Fibroblast of pulmonary artery (primary cell): ENCODE measurements at places on chromosomes 2 and 18.

DNA sequence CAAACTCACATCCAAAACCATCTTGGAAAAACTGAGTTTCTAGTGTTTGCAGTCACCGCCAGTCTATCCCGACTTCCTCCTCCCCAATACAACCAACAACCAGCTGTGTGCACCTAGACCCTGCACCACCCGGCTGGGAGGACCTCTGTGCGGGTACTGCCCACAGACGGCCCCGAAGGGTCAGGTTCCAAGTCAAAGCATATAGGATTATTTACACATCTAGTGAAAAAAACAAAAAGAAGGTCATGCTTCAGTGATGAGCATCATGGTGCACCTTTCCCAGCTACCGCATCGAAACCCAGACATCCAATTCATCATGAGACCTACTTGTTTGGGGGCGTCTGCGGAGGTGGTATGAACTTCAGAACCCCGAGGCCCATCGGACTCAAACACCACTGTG lies 124.8 kb downstream of the ZNF516 start:
- no peak for DNase-seq

GRCh38 chr2:145288650-145289496 lies 769.0 kb upstream of the ZEB2 start:
- no peak for DNase-seq

- no peak for DNase-seq
Measured at GRCh38 chr2:128439031-128439790, 120.5 kb upstream of the HS6ST1 start.

DNA sequence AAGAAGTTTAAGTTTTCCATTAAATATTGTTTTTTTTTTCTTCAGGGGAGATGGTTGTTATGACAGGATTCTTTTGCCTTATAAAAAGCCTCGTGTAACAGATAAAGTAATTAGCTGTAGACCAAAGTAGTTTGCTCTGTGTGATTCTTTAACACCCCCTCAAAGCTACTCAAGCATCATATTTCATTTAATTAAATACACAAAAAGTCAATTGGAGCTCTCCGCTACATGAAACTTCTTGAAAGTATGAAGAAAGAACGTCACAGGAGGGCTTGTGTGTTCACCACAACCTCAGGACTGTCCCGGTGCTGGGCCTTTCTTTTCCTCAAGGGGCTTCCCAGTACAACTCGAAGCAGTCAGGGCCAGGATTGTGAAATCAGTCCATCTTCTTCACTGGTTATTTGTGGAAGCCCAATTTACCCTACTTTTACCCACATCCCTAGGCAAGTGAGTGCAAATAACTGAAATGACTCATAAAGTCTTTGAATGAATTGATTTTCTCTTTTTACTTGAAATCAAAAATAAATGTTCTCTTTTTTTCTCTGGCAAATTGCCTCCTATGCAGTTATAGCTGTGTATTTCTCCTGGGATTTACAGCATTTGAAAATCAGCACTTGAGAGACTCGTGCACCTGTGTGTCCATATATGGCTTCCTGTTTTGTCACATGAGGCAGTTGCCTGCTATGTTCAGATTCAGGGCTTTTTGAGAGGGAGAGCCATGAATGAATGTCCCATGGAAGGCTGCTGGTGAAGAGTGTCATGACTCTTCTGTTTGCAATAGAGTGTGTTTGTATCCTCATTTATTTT lies 48.6 kb downstream of the LINC00305 start:
- no peak for DNase-seq

- DNase-seq, result no peak
Measured at GRCh38 chr2:68756178-68756577, 21.6 kb downstream of the ARHGAP25 start.

GRCh38 chr18:43393174-43393573 lies 115.9 kb upstream of the SYT4 start:
- peak; percentile 6 for DNase-seq

GRCh38 chr18:42106784-42107183 lies 151.8 kb downstream of the PIK3C3 start:
- no peak for DNase-seq

DNA sequence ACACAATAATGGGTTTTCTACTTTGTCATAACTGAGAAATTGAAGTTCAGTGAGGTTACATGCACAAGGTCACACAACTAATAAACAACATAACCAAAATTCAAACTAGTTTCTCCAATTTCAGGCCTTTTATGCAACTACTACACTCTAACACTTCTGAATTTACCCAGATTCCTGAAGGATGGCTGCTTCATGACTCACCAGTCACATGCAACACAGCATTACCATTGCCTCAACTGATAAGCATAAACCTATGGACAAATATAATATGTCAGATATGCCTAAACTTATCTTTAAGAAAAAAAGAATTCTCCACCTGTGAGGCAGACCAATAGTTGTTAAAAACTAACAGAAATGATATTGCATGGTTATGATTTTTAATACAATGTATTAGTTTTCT lies 586.5 kb upstream of the SLC8A1 start:
- DNase-seq, result peak; percentile 46

DNA sequence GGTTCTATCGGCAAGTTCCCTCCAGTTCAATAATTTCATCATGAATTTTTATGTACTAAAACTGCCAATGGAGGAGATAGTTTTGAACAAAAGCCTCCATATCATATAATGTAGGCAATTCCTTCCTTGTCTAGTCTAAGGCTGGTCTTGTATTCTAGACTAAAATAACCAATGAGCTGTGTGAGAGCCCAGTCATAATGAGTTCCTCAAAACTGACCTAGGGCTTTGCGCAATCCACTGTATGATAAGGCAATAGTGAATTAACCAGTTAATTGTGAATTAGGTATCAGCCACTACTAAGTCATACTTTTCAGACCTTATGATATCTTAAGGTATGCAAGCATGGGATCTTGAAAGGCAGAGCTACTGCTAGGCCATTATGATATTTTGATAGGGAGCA lies 7.6 kb upstream of the UXS1 start:
- no peak for DNase-seq

DNA sequence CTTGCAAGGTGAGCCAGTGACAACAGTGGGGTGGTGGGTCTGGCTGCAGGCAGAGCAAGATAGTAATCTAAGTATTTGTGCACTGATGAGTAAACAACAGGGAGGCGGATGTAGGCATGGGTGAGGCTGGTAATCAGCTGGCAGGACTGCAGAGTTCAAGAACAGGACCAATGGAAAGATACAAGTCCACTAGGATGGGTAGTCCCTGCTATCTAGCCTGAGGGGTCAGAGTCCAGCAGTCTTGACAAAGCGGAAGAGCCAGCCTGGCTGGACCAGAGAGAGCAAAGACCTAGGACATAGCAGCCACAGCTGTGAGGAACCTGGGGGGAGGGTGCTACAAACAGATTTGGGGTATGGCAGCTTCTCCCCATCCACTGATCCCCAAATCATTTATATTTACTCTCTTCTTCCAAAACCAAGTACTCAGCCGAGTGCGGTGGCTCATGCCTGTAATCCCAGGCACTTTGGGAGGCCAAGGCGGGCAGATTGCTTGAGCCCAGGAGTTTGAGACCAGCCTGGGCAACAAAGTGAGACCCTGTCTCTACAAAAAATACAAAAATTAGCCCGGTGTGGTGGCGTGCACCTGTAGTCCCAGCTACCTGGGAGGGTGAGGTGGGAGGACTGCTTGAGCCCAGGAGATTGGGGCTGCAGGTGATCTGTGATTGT lies 25.9 kb downstream of the VIL1 start:
- DNase-seq, result no peak

- DNase-seq, result peak; percentile 65
Measured at GRCh38 chr2:188414411-188414810, 122.7 kb downstream of the GULP1 start.

GRCh38 chr2:28325567-28326468 lies 66.8 kb upstream of the FOSL2 start:
- DNase-seq, result no peak
